ENCODE measurements at places on chromosomes 6 and 20.

DNA sequence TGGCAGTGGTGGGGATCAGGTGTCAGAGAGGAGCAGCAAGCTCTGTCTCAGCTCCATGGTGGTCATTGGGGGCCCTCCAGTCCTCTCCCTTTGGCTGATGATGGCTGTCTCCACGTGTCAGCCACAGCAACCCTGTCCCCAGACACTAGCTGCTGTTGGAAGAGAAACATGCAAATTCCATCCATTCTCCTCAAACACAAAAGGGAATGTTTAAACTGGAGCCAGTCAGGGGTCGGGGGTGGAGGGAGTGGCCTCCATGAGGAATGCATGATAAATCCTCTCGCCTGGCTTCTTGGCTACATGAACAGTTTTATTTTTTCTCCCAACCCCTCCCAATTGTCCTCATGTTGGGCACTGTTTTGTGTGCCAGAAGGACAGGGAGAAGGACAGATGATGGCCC is 86.4 kb downstream of the EDN3 start:
- DNase-seq = no peak

DNA sequence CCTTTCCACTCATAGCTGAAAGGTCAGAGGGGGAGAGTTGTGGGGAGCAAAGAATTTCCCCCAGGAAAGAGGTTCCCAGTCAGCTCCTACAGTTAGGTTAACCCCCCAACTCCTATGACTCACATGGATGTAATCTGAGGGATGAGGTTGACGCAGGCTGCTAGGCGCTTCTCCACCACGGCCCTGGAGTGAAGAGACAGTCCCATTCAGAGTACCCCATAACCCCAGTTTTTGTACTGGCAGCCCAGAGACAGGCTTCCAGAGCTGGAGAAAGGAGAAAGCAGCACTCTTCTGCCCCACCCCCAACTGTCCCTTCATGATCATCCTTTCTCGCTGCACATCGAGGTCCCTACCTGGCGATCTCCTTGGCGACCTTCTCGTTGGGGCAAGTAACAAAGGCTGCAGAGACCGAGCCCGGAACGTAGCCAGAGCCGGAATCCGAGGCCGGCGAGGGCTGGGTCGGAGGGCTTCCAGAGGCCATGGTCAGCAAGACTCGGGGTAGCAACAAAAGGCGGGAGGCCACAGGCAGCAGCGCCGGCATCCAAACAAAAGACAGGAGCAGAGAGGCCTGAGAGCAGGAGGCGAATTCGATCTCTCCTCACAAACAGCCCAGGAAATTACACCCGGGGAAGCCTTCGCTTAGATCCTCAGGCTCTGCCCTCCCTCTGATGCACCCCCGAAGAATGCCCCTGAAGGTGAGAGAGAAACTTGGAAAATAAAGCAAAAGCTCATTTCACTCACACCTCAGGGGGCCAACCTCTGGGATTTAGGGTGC is 592 bp downstream of the CUTA start:
- no peak for DNase-seq

- DNase-seq = no peak
Measured at GRCh38 chr6:24545691-24546090, 50.9 kb downstream of the ALDH5A1 start.

GRCh38 chr20:17572034-17572638 is 2.3 kb downstream of the DSTN start:
- no peak for DNase-seq

GRCh38 chr6:119742188-119742803 is 392.7 kb upstream of the MAN1A1 start:
- DNase-seq = no peak

- DNase-seq = no peak
Measured at GRCh38 chr6:132974122-132974521, 159.8 kb downstream of the RPS12 start.

DNA sequence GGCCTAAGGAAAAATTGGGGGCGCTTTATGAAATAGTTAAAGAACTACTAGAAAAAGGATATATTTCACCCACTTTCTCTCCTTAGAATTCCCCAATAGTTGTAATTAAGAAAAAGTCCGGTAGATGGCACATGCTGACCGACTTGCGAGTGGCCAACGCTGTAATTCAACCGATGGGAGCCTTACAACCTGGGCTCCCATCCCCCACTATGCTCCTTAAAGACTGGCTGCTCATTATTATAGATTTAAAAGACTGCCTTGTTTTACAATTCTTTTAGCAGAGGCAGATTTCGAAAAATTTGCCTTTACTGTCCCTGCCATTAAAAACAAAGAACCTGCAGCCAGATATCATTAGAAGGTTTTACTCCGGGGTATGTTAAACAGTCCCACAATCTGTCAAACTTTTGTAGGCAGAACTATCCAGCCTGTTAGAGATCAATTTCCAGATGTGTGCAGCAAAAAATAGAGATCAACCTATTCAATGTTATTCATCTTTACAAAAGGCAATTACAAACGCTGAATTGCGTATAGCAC is 58.5 kb upstream of the PRSS16 start:
- DNase-seq = peak; percentile 42

All from putamen (tissue), 1 donor.